ENCODE measurements at places on chromosomes 13 and 19. TPM values are rescaled to one million over a fixed set of nuclear protein-coding genes. Genes with fewer than 3 reads are reported as not detected.
A peak's percentile ranks its signal among the peaks of the same experiment; 100 is the strongest.

S1PR5 gene
- not detected for total RNA-seq

- no peak for DNase-seq
Observed at GRCh38 chr13:41019578-41020347, 647 bp upstream of the ELF1 start.

DNA sequence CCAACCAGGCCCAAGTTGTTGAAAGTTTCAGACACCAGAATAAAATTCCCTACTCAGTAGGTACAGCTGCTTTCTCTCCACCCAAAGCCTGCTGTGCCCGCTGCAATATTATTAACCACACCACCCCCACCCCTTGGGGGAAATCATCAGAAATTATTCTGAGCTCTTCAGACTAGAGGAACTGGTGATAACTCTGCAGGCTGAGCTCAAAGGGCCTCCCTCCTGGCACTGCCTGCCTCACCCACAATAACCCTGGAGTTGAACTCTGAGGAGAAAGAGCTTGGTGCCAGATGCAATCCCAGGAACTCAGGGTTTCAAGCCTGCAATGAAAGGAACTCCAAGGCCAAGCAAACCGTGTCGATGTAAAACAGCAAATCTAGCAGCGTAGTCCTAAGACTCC lies 381.7 kb upstream of the ZNF507 start:
- DNase-seq: no peak

PLK5 gene
- not detected for total RNA-seq

DNA sequence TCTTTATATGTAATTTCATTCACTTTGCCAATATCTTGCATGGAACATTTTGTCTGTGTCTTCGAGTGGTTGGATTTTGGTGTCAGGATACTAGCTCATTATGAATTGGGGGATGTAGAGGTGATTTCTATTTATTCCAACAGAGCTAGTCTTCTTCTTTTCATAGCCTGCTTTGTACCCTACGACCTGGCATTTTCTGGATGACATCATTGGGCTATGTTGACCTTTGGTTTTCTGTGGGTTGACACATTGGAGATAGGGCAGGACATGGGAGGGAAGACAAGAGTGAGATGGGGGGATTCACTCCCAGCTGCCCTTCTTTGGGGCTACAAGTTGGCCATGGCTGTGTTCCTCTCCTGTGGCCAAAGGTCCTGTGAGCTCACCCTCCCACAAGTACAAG lies 38.0 kb downstream of the WTIP start:
- DNase-seq: no peak

ZNF534 gene
- total RNA-seq: not detected

DNA sequence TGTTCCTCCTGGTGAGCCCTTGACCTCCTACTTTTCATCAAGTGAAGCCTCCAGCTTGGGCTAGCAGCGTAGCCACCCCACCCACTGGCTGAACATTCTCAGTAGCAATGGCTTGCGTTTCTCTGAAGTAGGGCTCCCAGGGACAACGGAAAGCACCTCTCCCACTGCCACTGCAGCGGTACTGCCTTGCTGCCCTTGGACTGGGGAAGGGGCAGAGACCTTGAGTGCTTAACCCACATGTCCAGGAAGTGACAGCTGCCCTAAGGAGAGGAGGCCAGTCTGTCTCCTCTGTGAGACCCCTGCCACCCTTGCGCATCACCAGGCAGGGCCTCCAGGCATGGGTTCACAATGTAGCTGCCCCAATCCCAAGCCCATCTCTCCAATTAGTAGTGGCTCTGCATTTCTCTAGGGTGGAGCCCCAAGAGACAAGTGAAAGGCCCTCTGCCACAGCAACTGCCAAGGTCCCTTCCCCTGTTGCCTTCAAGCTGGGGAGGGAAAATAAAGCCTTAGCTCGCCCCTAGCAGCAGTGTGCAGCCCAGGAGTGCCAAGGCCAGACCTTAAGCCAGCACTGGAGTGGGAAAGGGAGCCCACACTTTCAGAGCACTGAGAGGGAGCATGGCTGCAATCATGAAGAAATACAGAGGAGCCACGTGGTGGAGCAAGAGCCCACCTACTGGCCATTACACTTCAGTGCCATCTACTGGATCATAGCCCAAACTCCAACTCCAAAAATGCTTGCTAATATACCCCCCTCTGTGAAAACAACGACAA lies 175.9 kb upstream of the TRPC4 start:
- DNase-seq: no peak

GRCh38 chr19:16035601-16036297 lies 40.5 kb upstream of the TPM4 start:
- DNase-seq: no peak

DNA sequence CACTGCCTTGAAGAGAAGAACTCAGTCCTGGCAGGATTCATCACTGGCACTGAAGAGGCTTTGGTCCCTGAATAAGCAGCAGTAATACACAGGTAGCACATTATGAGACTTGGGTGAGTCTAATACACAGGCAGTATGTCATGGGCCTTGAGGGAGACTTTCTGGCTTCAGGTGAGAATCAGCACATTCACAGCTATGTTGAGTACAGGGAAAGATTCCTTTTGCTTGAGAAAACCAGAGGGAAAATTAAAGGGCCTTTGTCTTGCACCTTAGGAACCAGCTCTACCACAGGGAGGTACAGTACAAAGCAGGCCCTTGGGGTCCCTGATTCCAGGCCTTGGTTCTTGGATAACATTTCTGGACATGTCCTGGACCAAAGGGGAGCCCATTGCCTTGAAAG lies 484.6 kb downstream of the RFC3 start:
- no peak for DNase-seq

ADAMTSL5 gene
- total RNA-seq: 0.82 TPM

ZNF570 gene
- 8.6 TPM for total RNA-seq

PPM1N gene
- total RNA-seq: 1.1 TPM

- DNase-seq: no peak
Observed at GRCh38 chr13:91523116-91523515, 124.7 kb downstream of the GPC5 start.

- DNase-seq: no peak
Observed at GRCh38 chr19:57351867-57352266, 796 bp downstream of the ZNF304 start.

DNA sequence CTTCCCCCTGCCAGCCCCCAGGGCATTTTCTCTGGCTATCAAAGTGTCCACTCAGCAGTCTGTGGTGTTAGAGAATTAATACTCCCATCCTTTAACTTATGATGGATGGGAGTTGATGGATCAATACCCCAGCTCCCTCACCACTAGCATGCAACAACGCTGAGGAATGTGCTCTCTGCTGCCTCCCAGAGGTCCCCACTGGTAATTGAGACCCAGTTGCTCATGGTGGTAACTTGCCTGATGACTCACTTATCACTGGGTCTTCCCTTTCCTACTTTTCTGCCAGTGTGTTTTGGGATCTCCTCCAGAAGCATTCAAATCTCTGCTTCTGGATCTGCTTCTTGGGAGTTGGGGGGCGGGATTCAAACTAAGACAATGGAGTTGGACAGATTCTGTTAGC lies 20.3 kb upstream of the CACNA1A start:
- no peak for DNase-seq

- DNase-seq: no peak
Observed at GRCh38 chr13:59000770-59001169, 1163.0 kb downstream of the DIAPH3 start.

KLK12 gene
- not detected for total RNA-seq

- DNase-seq: no peak
Observed at GRCh38 chr13:24234200-24234915, 73.8 kb downstream of the SPATA13 start.

DNA sequence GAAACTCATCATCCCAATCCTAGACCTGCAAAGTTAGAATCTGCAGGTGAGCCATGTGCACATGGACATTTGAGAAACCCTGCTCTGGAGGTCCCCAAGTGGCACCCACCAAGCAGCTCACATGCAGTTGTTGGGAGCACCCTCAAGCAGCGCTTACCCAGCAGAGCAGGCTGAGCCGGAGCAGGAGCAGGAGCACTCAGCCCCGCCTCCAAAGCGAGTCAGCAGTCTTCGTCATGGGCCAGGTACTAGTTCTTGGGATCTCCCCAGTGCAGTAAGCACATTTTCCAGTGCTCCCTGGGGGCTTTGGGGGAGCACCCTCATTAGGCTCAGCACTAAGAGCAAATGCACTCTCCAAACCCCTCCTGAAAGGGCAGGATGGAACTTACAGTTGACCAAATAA lies 572.7 kb downstream of the IRS2 start:
- no peak for DNase-seq

DNA sequence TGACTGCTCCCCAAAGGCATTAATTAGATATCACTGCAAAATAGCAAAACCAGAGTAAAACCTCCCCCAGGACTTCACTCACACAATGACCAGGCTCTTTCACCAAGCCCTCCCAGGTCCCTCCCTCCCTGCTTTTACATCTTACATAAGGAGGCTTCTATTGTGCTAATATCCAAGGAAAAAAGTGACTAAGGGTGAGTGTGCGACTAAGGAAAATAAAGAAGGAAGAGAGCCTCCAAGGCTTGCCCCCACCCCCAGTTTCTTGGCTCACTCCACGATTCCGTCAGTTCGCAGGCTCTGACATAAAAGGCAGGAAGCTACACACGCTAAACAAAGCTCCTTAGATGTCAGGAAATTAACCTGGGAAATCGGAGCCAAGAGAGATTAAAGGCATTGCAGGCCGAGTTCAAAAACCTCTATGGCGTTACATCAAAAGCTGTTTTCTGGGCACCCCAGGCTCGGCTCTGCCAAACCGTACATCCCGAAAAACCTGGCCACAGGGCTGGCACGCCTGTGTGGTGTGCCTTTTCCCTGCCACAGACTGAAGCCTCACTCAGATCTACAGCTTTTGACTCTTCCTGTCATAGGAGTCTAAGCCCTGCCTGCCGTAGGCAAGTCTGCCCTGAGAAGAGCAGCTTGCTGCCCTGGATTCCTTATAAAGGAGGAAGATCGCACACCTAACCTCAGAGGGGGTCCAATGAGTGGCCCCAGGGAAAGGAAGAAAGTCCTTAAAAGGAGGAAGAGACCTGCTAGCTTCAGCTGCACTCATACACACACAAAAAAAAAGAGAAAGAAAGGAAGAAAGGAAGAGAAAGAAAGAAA lies 67.0 kb upstream of the SERP2 start:
- peak; percentile 98 for DNase-seq

DNA sequence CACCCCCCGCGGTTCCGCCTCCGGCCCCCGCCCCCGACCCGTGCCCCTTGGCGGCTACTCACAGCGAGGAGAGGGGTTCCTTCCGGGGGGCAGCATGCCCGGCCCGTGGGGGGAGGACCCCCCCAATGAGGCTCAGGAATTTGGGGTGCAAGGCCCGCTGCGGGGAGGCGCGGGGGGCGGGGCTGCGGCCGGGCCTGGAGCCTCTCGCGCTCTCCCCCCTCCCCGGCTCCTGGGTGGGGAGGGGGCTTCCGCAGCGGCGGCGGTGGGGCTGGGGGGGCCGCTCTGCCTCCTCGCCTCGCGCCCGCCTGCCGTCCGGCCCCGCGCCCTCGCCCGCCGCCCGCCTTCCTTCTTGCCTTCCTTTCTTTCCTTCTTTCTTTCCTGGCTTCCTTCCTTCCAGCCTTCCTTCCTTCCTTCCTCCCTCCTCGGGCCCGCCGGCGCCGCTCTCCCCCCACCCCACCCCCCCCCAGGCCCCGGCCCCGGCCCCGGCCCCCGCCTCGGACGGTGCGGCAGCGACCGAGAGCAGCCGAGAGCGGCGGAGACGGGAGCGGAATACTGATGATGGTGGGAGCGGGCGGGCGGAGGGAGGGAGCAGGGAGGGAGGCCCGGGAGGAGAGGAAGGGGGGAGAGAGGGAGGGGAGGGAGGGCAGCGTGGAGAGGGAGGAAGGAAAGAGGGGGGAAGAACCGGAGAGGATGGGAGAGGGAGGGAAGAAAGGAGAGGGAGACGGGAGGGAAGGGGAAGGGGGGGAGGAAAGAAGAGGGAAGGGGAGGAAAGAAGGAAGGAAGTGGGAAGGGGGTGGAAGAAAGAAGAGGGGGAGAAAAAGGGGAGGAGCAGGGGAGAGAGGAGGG lies at the start of gene LRRC4B:
TSS of gene LRRC4B (minus strand) at position 554 of the 846 bp plus-strand sequence. CDS start 19,597 bp downstream, outside the sequence.
- DNase-seq: no peak

DNA sequence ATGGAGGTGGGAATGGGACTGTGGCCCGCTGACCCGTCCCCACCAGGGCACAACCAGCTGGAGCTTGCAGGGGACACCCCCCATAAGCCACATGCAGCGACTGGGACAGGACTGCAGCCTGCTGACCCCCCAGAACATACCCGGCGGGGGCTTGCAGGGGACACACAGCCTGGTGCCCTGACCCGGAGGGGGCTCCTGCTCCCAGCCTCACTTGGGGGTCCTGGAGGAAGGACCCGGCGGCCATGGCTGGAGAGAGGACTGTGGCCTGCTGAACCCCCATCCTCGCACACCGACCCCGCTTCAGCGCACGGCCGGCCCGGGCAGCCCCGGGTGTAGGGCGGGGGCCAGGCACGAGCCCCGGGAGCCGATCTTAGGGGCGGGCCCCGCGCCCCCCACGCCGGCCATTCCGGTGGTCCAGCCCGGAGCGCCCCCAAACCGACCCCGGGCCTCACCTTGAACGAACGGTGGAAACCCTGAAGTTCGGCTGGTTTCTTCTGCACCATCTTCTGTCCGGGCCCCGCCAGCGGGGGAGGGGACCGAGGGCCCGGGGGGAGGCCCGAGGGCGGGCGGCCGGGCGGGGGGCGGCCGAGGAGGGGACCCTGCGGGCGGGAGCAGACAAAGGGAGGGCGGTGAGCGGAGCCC lies 574 bp downstream of the MKNK2 start:
- DNase-seq: no peak

Data from glomerular endothelial cell (primary cell).